ENCODE measurements at places on chromosomes 13 and 19.

DNA sequence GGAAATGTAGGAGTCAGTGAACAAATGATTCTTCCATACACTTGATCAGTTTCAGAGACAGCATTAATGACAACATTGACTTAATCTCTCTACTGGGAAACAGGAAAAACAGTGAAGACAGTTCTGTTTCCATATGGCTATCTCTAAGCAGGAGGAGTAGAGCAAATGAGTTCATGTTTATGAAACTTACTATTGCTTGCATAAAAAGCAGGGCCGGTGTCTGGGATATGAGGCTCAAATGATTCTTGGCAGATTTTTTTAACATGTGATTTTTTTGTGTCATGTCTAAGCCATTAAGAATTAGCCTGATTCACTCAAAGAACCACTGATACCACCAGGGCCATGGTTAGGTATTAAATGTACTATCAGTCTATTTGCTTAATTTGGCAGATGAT, 141.9 kb downstream of the SLC7A1 start:
- no peak for DNase-seq

DNA sequence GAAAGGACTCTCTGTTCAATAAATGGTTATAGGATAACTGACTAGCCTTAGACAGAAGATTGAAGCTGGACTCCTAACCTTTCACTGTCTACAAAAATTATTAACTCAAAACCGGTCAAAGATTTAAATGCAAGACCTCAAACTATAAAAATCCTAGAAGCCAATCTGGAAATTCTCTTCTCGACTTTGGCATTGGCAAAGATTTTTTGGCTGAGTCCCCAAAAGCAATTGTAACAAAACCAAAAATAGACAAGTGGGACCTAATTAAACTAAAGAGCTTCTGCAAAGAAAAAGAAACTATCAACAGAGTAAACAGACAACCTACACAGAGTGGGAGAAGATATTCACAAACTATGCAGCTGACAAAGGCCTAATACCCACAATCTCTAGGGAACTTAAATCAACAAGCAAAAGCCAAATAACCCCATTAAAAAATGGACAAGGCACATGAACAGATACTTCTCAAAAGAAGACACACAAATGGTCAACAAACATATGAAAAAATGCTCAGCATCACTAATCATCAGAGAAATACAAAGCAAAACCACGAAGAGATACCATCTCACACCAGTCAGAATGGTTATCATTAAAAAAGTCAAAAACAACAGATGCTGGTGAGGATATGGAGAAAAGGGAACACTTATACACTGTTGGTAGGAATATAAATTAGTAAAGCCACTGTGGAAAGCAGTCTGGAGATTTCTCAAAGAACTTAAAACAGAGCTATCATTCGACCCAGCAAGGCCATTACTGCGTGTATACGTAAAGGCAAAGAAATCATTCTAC, 266.3 kb downstream of the DNAJC15 start:
- no peak for DNase-seq

DNA sequence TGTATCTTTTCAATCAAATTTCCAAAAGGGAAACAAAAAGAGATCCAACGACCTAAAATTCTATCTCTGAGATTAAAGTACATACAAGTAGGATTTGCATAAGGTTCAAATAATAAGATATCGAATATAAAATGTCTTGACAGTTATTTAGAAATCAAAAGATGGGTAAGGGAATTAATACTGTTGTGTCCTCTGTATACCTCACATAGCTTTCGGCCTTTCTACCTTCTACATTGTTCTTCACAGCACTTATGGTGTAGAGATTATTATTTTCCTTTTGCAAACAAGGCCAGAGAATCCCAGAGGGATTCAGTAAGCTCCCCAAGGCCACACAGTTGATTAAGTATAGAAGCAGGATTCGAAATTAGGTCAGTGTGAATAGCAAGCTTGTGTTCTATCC, 403.6 kb downstream of the SPRY2 start:
- DNase-seq = no peak

DNA sequence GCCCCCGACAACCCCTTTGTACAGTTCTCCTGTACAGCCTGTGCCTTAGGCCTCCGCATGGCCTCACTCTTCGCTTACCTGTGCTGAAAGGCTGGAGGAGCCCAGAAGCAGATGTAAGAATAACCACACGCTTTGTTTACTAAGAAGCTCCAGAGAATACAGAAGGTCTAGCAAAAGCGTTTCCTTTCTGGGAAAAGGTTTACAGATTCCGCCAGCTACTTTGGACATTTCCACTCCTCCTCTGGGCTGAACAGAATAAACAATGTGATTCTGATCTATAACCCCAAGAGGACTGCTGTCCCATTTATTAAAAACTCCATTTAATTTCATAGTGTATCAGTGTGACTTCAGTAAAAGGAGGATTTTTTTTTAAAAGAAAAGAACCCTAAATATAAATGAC, 339.2 kb downstream of the DNAJC15 start:
- no peak for DNase-seq

DNA sequence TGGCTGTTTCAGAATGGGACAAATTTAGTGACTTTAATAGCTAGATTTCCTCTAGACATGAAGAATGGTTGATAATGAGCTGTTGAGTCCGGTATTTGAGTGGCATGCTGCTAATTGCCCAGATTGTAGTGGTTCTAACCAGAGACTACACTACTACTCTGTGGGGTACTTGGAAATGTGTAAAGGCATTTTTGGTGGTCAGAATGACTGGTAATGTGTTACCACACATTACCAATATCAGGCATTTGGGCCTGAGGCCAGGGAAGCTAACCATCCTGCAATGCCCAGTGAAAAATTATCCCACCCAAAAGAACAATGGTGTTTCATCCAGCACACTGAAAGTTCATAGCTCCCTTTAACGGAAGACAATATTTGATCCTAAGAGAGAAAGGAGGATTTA, 17.5 kb upstream of the N4BP2L1 start:
- DNase-seq = no peak

GRCh38 chr19:1279782-1280341, 4.5 kb downstream of the FAM174C start:
- peak; percentile 65 for DNase-seq

- DNase-seq = no peak
These were observed at the start of gene TYROBP for GRCh38 chr19:35908010-35908441. Gene TYROBP, minus strand, starts transcription at chr19:35908295. Its CDS starts 67 bp downstream, at chr19:35908228.

- no peak for DNase-seq
These were observed 28.7 kb downstream of the LACC1 start for GRCh38 chr13:43908156-43909126.

- DNase-seq = no peak
These were observed 164.4 kb downstream of the LMO7 start for GRCh38 chr13:75800545-75800944.

DNA sequence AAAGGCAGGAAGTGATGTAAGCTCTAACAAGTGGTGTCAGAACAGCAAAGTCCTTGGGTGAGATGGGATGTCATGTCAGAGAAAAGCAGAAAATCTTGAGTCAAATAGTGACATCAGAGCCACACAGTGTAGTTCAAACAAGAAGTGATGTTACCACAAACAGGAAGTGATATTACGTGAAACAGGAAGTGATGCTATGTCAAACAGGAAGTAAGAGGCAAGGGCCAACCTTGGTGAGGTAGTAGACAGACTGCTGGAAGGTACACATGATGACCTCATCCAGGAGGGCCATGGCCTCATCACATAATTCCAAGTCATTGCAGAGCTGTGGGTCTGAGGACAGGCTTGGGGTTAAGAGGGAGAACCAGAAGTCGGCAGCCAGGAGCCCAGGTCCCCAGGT, 7.0 kb upstream of the MAMSTR start:
- no peak for DNase-seq

DNA sequence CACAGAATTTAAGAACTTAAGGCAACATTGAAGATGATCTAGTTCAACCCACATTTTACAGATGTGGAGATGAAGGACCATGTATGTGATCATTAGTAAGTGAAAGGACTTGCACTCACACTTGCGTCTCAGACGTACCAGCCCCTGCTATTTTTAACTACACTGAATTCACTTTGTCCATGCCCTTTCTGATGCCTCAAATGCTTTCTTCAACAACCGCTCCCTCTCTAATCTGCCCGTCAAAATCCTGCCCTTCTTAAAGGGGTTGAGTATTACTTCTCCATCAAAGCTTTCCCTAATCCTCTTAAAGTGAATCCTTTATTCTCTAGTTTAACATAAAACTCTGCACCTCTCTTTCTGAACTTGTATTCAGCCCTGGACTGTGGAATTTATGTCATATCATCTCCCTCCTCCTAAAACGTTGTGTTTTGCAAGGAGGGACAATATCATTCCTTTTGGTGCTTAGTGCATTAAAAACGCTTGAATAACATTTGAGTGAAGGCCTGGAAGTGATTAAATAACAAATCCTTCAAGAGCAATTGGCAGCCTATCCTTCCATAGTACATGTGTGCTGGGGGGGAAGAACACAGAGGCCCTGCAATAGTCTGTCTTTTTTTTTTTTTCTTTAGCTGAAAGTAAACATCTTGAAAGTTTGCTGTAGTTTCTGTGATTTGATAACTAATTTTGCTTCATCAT, 493.3 kb downstream of the LMO7 start:
- DNase-seq = no peak

DNA sequence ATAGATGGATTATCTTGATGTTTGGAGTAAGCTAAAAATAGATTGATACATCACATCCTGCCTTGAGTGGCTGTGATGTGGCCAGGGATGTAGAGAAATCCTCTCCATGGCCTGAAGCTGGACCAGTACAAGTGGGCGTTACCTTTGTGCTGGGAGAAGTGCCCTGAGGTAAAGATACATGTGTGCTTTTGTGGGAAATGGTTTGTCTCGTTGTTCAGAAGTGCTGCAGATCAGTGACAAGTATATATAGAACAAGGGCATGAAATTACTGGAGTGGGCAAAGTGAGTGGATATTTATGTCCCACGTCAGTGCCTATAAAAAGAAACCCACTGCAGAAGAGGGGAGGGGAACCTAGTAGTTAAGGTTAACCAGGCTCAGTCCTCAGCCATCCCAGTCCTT, 12.2 kb upstream of the ZNF304 start:
- no peak for DNase-seq

DNA sequence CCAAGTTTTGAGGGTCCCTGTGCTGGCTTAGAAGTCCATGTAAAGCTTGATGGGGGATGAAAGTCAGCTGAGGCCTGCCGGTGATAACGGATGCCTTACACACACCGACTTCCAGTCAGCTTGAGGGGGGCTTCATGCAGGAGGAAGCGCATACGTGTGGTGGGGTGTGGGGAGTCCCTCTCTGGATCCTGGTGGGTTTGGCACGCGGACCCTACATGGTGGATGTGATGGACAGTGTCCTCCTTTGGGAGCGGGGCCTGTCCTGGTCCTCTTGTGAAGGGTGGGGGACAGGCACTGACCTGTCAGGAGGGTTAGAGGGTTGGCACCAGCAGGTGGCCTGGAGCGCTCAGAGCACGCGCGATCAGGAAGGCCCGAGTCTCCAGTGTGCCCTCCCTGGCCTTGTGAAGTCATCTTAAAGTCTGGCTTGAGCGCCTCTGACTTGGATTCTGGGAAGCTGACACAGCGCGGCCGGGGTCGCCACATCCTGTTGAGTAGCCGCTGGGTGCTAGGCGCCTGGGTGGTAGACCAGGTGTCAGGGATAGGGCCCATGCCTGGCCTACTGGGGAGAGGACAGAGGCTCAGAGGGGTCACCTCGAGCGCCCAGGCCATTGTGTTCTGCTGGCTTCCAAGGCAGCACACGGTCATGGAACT, 2.9 kb downstream of the DAZAP1 start:
- DNase-seq = no peak

DNA sequence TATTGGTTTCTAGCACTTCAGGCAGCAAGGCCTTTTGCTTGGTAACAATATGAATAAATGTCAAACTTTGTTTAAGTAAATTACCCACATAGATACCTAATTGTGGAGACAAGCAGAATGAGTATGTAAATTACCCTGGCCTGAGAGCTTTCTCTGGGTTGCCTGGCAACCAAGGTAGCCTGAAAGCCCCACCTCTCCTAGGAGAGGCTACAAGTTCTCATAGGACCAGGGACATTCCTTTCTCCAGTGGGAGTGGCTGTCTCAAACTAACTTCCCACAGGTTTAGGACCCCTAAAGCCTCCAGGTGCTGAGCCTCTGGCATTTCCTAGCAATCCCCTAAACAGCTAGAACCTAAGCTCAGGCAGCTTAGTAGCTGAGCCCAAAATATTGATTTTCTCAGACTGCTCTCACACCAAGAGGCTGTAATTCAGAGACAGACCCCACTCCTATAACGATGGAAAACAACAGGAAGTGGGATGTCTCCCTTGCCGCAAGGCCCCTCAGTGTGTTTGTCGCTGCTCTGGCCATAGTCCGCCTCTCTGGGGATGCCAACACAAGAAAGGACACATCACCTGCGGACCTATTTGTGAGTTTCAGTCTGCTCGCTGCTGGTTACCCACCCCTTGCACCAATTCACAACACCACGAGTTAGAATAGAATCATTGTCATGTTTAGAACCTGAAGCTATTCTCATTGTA, 207.3 kb downstream of the DLEU7 start:
- DNase-seq = no peak

GRCh38 chr13:99646866-99647595, 145.8 kb downstream of the TM9SF2 start:
- no peak for DNase-seq

DNA sequence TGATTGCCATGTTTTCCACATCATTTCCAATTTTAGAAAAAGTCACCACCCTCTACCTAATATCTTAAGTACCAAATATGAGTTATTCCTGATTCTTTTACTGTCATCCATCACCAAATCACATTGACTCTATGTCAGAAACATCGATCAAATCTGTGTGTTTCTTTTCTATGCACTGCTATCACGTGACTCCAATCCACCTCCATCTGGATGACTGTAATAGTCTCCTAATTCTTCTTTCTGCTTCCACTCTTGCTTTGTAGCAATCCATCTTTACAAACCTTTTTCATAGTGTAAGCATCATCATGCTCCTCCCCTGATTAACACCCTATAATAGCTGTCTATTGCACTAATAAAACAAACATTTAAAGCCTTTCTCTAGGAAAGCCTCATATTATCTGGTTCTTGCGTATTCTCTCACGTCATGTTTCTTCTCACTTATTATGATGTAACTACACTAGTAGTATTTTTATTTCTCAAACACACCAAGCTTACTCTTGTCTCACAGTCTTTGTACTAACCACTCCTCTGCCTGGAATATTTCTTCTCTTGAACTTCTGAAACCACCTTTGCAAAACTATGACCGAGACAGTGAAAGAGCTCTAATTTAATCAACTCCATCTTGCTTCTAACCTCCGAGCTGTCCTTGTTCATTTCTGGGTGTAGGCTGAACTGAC, 10.7 kb upstream of the FPR3 start:
- DNase-seq = no peak

GRCh38 chr13:27662738-27663470, 41.2 kb downstream of the POLR1D start:
- DNase-seq = no peak

GRCh38 chr13:67440236-67440975, 210.3 kb upstream of the PCDH9 start:
- DNase-seq = no peak

DNA sequence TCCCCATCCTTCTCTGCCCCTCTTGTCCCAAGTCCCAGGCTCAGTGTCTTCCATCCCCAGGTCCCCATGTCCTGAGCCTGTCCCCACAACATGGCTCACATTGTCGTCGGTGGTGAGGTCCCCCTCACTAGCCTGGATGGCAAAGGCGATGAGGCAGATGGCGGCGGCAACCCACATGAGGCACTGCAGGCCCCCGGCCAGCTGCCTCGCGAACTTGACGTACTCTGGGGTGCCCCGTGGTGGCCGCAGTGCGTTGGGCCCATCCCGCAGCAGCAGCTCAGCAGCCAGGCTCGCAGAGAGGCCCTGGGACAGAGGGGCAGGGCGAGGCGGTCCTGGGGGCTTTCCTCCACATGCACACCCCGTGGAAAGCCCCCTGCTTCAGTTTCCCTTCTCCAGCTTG, 1.1 kb downstream of the ATP4A start:
- no peak for DNase-seq

Measured in stimulated activated CD8-positive, alpha-beta memory T cell treated with anti-CD3 and anti-CD28 coated beads, Interleukin-7, amount 100 ng/mL, for 4 hours (primary cell).